ENCODE measurements at places on chromosomes 2 and 18.

GRCh38 chr2:230925443-230925878 is 419 bp upstream of the GPR55 start:
- DNase-seq = no peak

GRCh38 chr2:236158969-236159777 is 9.0 kb downstream of the GBX2 start:
- DNase-seq = no peak

DNA sequence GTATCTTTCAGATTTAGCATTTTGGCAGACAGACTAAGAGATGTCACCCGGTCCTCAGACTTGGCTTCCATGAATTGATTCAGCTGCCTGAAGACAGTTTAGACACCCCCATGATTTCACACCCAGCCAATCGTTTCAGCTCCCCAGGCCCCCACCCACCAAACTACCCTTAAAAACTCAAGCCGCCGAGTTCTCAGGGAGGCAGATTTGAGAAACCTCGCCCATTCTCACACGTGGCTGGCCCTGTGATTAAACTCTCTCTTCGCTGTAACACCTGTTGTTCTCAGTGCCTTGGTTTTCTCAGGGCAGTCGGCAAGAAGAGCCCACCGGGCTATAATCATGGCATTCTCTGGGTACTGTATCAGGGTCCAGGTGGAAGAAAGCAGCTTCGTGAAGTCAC is 35.2 kb downstream of the UXS1 start:
- no peak for DNase-seq

DNA sequence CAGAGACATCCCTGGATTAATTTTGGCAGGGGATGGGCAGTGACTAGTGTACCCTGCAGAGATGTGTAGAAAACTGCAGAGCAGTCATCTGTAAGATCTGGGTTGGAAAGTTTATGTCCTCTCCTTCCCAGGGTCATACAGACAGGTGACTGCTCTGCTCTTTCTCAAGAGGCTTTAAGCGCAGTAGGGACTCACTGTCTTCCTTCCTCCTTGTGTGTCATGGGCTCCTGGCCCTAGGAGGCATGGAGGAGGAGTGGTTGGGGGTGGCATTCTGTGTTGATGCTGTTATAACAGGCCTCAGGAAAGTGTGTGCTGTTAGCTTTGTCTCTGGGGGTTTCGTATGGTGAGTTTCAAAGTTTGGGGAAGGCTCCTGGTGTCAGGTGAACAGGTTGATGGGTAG is 130.5 kb upstream of the MGAT5 start:
- no peak for DNase-seq

DNA sequence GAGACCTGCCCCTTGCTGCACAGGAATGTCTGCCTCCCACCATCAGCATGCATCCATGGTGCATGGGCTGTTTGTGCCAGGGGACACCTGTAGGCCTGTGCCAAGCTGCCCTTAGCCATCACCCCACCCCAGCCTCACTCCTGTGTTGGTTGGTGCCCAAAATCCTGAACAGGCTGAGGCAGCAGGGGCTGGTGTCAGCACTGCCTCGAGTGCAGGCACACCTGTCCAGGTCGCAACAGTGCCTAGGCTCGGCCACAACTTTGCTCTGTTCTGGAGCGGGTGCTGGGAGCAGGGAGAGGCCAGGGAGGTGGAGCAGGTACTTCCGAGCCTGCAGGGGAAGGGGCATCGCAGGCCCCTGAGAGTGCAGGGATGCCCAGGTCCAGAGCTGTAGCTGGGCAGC is 69.1 kb downstream of the SRBD1 start:
- DNase-seq = no peak

- no peak for DNase-seq
These were observed 51.6 kb downstream of the NEDD4L start for GRCh38 chr18:58095655-58096054.

DNA sequence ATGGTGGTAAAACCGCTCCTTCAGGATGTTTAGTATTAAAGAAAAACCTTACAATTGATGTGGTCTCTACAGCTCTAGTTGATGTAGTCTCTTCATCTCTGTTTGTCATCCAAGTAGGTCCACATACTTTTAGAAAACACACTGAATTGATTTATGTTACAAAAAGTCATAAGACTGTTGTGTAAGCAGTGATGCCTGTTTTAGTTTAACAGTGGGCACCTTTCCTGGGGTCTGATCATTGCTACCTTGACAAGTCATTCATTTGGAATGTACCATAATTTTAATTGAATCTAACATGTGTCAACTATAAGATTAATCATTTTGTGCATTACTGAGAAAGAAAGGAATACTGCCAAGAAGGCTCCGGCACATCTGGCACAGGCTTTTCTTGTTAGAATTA is 34.3 kb downstream of the GIGYF2 start:
- no peak for DNase-seq

GRCh38 chr2:39266139-39266805 is 22.5 kb upstream of the CDKL4 start:
- no peak for DNase-seq

DNA sequence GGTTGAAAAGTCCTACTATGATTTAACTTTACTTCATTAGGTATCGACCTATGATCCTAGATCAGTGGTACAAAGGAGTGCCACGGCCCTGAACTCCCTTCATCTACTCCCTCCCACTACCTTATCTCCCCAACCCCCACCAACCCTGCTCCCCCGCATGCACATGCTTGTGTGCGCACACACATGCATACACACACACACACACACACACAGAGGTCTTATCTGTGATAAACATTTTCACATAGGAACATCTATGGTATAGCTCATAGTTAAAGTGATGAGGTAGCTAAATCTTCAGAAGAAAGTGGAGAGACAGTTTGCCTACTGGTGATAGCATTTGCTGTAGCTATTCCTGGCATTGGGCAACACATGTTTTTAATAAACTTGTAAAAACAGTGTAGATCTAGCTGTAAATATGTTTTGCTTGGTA is 471.3 kb downstream of the ZEB2 start:
- DNase-seq = no peak

GRCh38 chr2:2773692-2774091 is 442.6 kb upstream of the MYT1L start:
- no peak for DNase-seq

DNA sequence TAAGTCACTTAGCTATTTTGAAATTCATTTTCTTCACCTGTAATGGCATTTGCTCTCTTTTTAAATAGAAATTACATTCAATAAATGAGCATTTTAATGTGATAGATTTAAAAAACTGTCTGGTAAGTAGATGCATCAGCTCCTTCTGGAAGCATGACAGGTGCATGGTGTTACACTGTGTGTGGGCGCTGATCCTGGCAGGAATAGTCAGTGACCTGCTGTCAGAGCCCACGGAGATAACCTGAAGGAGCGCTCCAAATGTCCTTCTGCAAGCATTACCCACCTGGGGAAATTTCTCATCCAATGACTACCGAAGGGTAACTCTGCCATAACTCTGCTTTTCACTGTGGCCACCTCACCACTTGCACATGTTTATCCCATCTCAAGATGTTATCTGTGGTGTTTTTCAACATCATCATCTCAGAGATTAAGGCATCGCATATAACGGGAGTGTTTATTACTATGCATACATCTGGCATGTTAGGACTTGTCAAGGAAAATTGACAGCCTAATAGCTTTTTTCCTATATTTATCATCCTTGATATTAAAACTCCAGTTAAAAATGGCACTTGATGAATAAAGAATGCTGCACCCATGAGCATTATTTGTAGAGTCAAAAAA is 637.3 kb downstream of the ERBB4 start:
- DNase-seq = no peak

- no peak for DNase-seq
These were observed 27.3 kb downstream of the SLC4A10 start for GRCh38 chr2:161651547-161651946.

GRCh38 chr2:133591164-133591563 is 22.9 kb upstream of the NCKAP5 start:
- no peak for DNase-seq

- DNase-seq = no peak
These were observed 55.0 kb downstream of the GORASP2 start for GRCh38 chr2:170984079-170984478.

GRCh38 chr2:112834396-112835037 is 2.1 kb downstream of the IL1B start:
- DNase-seq = no peak

DNA sequence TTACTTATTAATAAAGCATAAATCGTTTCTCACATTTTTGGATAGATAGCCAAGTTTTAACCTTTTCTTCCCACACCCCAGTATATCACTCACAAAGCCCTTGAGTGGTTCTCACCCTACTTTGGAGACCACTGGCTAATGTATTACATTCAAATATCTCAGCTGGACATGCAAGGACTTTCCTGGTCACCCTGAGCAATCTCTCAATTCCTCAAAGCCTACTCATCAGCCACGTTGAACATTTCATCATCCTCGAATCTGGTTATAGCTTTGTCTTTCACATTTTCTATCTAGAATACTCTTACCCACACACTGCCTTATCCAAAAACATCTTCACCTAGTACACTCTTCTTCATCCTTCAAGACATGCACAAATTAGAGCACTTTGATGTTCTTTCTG is 71.1 kb upstream of the MAPRE2 start:
- no peak for DNase-seq

DNA sequence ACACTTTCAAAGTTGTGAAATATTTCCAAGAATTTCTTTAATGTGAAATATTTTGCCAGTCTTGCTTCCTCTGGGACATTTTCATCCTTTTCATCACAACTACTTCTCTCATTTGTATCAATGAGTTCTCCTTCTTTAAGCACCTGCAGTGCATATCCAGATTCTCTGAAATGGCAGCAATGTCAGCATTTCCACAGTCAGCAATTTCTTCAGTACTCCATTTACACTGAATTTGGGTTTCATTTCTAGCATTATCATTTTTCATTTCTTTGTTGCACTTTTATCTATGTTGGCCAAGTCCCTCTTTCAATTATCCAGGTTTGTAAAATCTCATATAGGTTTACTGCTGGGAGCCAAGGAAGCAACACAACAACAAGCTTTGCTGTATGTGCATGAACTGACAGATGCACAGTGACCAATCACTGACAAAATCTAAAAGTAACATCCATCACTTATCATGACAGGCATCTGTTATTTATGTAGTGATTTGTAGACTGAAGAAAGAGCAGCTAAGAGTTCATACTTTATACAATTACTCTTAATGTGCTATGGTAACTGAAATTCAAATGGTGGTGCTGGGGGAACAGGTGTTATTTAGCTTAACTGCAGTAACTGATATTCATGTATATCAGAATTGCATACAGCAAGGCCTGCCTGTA is 43.9 kb downstream of the SS18 start:
- DNase-seq = no peak

GRCh38 chr2:143903172-143903856 is 616.6 kb downstream of the ZEB2 start:
- DNase-seq = no peak

DNA sequence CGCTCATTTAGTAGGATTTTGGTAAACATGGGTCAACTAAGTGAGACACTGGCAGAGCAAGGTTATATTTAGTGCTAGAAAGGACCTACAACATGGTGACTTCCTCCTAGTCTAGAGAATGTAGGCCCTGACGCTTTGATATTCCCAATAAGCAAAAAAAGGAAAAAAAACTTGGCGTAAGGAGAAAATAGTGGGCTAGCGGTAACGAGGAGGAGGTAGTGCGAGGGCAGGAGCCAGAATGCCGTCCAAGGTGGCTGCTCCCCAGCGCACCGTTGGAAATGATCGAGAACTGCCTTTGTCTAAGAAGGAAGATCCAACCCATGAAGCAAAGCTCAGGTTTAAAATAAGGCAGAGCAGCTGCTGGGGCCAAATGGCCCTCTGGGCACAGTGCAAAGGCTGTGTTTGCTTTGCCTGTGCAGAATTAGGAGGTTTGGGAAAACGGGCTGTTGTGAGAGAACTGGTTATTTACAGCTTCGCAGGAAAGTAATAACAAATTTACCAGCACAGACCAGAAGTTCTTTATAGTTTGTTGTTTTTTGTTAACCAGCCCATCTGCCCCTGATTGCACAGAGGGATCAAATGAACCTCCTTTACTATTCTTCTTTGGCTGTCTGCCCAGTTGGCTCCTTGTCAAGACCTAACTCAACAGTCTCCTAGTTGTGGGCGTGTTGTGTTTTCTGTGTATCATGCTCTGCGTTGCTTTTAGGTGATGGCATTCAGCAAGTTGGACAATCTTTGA is 86.6 kb downstream of the ITGB1BP1 start:
- no peak for DNase-seq

DNA sequence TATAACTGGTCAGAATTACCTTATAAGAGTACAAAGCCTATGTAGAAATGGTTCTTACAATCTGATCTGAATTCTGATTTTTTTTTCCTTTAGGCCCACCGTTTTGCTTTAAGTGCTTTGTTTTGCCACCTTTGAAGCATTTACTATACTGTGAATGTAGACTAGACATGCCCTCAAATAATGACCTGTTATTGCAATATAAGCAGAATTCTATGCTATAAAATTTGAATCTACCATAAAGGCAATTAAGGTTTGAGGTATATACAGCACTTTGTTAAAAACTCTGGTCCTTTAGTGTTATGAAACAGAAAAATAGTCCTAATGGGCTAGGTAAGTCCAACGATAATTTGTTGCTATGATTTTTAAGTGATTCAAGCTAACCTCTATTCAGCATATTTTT is 86.6 kb upstream of the NOSTRIN start:
- no peak for DNase-seq

GRCh38 chr2:185793532-185794345 is 55.1 kb downstream of the FSIP2 start:
- no peak for DNase-seq

GRCh38 chr2:52097071-52097470 is 1065.1 kb upstream of the NRXN1 start:
- no peak for DNase-seq

DNA sequence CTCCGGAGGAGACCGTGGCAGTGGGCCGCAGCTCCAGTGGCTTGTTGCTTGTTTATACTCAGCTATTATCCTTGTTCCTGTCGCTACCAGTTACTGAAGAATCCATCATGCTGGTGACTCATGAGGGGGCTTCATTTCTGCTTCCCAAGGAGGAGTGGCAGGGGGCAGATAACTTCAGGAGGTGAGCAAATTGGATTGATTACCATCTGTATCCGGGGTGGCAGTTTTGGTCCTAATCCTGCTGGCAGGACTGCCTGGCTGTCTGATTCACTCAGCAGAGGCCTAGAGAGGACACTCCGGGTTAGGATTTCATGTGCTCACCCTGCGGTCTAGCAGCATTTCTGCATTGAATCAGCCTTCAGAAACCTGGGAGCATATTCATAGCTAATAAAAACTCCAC is 230.0 kb downstream of the ACTR3 start:
- DNase-seq = no peak

DNA sequence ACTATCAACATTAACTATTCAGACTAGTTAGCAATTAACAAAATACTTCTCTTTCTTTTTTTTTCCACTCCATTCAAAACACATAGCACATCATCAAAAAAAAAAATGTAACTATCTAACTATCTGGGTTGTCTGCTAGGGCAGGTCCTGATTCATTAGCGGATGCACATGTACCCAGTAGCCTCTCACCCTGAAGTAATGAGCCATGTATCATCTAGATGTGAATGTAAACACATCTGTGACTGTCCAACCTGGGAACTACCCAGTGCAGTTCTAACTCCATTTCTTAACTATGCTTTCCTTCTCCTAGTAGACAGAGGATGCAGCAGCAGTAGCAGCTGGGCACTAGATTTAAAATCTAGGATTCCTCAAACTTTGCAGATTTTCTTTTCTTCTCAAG is 183.1 kb upstream of the PIK3C3 start:
- DNase-seq = no peak

Measured in stimulated activated CD4-positive, alpha-beta T cell treated with anti-CD3 and anti-CD28 coated beads, TNF-alpha, amount 100 ng/mL, for 4 hours (primary cell).